ENCODE measurements at places on chromosomes 1 and 21.

DNA sequence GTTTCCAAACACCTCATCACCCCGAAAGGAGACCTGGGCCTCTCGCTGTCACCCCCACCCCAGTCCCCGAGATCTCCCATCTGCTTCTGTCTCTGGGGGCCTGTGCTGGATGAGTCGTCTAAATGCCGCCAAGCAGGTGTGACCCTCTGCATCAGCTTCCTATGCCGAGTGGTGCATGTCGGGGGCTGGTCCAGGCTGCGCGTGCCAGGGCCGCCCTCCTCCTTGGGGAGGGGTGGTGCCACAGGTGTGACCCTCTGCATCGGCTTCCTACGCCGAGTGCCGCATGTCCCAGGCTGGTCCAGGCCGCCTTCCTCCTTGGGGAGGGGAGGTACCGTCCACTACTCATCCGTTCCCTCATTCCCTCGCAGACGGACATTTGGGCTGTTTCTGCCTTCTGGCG, 115.7 kb downstream of the PRDM16 start:
- DNase-seq = no peak

GRCh38 chr21:29186246-29186645, 55.8 kb downstream of the MAP3K7CL start:
- DNase-seq = no peak

GRCh38 chr1:154971341-154971998, 923 bp upstream of the SHC1 start:
- DNase-seq = no peak

GRCh38 chr1:162689745-162690671, 57.7 kb downstream of the DDR2 start:
- DNase-seq = no peak

GRCh38 chr1:61981870-61982660, 212.6 kb upstream of the L1TD1 start:
- DNase-seq = no peak

- no peak for DNase-seq
These were observed 40.3 kb upstream of the COL18A1 start for GRCh38 chr21:45364468-45365185.

- DNase-seq = no peak
These were observed 59.2 kb downstream of the LRRN2 start for GRCh38 chr1:204626381-204626780.

- DNase-seq = no peak
These were observed 8.8 kb upstream of the REN start for GRCh38 chr1:204174958-204175357.

DNA sequence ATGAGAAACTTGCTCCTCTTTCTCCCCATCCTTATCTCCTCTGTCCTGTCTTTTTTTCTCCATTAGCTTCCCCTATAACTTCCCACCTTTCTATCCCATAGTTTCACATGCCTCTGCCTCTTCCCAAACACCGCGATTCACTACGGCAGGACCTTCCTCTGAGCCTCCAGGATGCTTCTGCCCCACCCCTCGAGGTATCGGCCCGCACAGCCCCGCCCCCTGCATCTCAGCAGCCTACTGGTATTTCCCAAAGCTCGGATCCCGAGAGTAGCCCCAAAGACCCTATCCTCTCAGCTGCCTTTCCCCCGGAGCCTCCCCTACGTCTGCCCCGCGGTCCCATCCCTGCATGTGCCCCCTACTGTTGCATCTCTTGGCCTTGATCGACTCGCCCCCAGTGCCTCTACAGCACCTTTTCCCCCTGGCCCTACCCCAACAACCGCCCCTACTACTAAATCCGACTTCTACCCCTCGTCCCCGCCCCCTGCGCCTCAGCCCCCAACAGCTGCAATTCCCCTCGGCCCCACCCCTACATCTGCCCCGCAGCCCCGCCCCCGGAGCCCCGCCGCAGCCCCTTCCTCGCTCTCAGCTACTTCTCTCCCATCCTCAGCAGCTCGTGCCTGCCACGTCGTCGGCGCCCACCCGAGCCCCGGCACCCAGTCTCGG, 512 bp downstream of the PIAS3 start:
- DNase-seq = peak; percentile 82

- DNase-seq = no peak
These were observed 58.3 kb downstream of the KIF21B start for GRCh38 chr1:200965111-200965805.

- DNase-seq = no peak
These were observed 18.7 kb downstream of the FAAP20 start for GRCh38 chr1:2175681-2176454.

DNA sequence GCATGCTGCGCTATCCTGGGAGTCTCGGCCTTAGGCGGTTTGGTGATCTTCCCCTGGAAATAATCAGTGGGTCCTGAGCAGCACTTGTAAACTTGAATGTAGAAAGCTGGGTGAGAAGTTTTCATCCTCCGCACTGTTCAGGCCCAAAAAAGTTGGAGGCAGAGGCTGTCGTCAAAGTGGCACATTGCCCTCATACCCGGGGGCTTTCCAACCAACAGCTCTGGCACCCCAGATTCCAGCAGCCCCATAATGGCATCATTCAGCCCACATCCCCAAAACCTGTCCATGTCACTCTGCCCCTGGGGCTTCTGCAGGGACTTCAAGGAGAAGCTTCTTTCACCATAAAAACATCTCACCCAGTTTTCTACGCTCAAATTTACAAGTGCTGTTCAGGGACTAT, 59.3 kb downstream of the TOR1AIP2 start:
- DNase-seq = no peak

GRCh38 chr1:190906206-190906725, 428.6 kb upstream of the BRINP3 start:
- no peak for DNase-seq

DNA sequence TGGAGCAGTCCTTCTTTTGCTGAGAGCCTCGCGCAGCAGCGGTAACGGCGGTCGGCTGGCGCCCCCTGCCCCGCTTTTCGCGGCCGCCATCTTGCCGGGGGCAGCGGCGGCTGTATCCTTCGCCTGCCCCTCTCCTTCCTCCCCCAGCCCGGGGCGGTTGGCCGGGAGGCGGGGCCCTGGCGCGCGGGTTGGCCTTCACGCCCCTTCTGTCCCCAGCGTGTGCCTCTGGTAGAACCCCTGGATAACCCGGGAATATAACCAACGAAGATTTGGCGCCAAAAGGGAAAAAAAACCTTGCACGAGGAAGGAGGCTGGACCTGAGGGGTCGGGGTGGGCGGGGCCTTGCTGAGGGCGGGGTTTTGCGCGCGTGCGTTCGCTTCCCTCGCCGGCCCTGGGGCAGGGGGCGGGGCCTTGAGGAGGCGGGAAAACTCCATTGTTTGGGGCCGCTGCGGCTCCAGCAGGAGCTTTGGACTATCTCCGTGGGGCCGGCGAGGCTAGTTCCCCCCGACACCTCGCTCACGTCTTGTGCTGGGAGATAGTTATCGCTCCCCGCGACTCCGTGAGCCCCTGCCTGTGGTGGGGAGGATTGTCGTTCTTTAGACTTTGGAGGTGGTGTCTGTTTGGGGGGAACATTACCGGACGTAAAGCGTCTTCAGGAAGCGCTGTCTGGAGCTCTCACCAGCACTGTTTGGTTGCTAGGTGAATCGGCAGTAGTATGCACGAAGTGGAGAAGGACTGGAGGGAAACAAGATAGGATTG, 689 bp downstream of the NASP start:
- DNase-seq = peak; percentile 96

DNA sequence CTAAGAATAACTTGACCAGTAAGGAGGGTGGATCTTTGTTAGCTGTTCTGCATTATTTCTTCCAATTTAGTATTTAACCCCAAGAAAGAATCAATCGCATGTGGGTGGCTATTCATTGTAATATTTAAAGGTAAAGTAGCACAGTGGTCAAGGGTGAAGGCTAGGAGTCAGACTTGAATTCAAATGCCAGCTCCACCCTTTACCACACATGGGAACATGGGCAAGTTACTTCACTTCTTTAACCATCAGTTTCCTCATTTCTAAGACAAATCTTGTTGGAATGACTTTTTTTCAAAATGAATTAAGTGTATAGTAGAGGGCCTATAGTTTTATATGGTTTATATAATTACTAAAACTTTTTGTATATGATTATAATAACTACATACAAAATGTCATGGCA, 71.3 kb upstream of the S1PR1 start:
- no peak for DNase-seq

GRCh38 chr1:228081144-228081543, 1.4 kb upstream of the ARF1 start:
- no peak for DNase-seq

DNA sequence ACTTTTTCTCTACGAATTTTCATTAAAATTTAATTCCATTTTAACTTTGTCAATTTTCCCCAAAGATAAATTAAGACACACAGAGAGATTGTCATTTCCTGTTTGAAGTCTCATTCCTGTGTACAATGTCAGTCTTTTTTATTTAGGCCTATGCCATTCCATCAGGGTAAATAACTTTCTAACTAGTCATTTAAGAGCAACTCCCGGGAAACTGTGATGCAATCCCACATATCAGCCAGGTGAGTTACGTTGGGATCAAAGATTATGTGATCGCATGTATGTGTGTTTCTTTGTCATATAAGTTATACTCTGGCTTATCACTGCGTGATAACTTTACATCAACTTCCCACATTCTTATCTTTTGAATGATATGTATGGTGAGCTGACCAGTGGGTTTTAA, 86.1 kb upstream of the S1PR1 start:
- no peak for DNase-seq

DNA sequence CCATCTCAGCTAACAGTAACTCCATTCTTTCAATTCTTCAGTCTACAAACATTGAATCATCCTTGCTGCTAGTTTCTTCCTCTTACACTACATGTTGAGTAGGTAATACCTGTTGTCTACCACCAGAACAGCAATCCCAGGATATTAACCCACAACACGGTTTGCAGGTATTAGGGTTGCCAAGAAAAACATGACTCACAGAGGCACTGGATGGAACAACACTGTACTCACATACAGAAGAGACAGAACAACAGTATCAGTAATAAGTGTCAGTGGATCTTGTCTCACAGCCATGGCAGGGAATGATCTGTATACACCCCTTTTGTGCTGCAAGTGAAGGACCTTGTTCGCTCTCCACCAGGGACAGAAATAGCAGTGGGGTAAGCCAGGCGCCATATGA, 212.1 kb downstream of the GPR52 start:
- no peak for DNase-seq

DNA sequence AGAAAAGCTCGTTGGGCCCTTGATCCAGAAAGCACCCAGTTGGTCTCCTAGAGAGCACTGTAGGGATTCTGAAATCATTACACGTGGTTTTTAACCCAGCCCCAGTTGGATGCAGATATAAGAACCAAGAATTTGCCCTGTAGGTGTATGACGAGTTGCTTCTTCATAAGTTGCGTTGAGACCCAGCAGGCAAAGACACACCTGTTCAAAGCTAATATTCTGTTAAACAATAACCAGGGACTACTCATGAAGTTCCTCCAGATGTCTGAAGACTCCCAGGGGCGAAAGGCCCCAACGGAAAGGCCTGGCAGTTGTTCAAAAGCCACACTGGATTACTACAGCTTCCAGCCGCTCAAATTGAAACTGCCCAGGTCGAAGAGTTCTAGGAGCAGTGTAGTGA, 88.6 kb upstream of the HNRNPU start:
- DNase-seq = no peak

DNA sequence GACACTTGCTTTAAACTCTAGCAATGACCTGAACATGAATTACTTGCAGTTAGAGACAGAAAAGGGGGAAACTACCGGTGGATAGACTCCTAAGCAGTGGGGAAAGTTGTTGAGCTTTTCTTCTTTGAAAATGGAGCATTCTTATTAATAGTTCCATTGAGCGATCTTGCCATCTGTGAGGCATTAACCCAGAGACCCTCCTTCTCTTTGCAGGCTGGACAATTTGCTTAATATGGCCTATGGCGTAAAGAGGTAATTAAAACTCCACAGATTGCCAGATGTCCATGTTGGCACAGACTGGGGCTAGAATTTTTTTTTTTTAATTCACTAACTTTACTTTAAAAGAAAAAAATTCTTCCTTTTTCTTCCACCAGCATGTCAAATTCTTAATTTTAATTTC, 88.5 kb downstream of the ELAVL4 start:
- no peak for DNase-seq

DNA sequence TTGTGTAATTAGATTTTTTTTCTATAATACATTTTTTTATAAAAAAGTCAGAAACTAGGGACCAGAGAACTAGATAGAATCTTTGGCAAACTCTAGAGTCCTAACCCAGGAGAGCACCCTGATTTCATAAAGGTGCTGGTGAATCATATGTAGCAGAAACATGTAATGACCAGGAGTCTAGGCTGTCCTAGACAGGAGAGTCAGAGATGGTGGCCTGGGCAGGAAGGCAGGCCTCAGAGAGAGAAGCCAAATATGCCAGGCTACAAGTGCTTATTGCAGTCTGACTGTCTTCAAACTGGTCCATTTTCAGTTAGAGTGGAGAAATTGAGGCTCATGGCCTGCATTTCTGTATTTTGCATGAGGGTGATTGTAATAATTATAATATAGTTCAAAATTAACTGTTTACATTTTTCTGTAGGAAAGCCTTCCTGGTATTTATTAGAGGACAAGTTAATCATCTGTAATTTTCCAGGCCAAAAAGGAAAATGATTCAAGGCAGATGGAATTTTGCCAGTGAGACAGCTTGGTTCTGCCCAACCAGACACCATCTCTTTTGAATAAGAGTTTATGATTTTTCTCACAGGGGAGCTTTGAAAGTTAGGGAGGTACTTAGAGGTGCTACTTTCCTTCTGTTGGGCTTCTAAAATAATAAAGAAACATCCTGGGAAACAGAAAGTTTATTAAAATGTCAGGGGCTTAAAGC, 129.8 kb downstream of the S1PR1 start:
- no peak for DNase-seq

- no peak for DNase-seq
These were observed 111.9 kb downstream of the PTPN14 start for GRCh38 chr1:214439352-214440119.

DNA sequence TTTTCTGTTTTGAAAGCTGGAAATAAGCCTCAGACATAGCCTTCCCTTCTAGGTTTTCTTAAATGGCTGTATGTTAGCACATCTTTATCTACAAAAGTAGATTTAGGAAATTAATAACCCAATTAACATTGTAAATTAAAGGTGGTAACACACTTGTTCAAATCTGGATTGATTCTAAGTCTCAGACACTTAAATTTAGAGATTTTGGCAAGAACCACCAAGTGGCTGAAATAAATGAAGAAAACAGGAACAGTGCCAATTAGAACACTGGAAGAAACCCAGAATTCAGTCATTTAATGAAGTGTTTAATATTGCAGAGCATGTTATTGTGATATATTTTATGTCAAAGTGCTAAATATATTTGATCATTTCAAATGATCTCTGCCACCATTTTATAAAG, 628.2 kb downstream of the USP25 start:
- DNase-seq = no peak

DNA sequence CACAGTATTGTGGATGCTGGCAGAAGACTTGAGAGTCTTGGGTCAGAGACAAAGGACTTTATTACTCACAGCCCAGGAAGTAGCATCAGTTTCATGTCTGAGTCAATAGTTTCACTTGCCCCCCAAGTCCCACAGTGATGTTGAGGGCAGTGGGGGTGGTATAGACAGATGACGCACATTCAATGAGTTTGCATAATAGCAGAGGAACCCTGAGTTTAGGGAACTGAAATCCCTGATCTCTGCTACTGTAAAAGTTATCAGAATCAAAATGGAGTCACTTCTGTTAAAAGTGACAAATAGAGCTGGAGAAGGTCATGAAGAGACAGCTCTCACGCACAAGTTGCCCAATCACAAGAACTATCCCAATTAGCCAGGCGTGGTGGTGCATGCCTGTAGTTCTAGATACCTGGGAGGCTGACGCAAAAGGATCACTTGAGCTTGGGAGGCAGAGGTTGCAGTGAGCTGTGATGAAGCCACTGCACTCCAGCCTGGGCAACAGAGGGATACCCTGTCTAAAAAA, 11.5 kb upstream of the HCRTR1 start:
- no peak for DNase-seq

Data from CD4-positive, alpha-beta T cell treated with Interleukin-6 for 4 hours (primary cell).